Umbilical cord (tissue), 2 donors: ENCODE measurements at places on chromosomes 5 and 9. TPM values are rescaled to one million over a fixed set of nuclear protein-coding genes. Genes with fewer than 3 reads are reported as not detected.

DNA sequence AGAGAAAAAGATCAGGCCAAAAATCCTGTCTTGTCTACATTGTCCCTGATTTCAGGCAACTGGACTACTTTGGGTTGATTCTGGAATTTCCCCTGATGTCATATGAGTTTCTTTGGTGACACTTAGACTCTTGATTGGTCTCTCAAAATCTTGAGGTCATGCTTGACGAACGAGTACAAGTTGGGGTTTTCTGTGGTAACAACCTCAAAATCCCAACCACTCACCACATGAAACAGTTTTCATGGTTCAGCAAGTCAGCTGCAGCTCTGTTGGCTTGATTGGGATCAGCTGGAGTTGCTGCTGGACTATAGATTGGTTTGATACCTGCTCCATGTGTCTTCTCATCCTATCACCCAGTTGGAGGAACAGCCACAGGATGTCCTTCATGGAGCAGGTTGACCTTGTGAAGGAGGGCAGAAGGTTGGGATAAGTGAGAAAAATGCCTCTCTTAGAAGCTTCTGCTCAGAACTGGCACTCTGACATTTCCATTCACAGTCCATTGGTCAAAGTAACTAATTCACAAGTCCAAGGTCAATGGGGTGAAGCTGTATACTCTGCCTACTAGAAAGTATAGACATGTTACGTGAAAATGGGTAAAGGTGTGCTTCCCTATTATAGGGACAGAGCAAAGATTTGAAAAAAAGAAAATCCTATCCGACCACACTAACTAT is 284.5 kb downstream of the SH3GL2 start:
- no peak for DNase-seq

DNA sequence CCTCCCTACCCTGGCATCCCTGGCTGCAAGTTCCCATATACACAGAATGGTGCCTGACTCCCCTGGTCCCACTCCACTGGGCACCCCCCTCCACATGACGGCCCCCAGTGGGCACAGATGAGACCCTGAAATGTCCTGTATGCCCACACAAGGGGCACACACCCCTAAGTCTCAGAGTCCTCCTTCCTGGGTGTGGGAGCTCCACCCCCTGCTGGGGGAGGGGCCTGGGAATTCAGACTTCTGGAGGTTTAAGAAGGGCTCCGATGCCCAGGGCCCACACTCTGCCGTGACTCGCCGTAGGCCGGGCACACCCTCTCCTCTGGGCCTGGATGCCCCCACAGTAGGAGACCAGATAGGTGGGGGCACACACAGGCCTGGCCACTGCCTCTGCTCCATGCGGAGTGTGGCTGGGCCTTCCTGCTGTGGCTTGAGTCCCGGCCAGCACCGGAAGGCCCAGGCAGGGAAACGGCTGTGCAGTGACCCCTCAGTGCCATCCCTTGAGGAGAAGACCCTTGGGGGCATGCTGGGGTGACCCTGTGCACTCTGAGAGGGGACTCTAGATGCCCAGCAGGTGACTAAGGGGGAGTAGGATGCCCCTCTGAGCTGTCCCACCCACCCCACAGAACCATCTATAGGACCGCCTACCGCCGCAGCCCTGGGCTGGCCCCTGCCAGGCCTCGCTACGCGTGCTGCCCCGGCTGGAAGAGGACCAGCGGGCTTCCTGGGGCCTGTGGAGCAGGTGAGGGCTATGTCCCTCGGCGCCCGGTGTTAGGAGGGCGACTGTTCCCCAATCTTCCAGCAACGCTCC is 6.5 kb downstream of the EGFL7 start:
- no peak for DNase-seq

DNA sequence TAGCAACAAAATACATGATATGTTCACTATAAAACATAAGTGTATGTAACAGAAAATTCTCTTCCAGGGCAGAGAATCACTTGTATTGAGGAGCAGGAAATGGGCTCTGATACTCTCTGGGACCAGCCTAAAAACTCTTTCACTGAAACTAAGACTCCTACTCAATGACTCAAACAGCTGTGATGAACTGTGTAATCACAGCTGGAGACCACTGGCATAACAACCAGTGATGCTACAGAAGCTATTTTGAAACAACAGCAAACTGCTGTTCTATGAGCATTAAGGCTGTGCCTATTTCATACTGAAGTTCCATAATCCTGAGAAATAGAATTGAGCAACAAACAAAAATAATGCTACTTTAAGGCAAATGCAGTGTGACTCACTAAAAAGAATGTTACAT is 594.0 kb downstream of the HINT1 start:
- peak; percentile 33 for DNase-seq

TNFSF8 gene
- 5.3 TPM for total RNA-seq

CKMT2 gene
- 0.48 TPM for total RNA-seq

DNA sequence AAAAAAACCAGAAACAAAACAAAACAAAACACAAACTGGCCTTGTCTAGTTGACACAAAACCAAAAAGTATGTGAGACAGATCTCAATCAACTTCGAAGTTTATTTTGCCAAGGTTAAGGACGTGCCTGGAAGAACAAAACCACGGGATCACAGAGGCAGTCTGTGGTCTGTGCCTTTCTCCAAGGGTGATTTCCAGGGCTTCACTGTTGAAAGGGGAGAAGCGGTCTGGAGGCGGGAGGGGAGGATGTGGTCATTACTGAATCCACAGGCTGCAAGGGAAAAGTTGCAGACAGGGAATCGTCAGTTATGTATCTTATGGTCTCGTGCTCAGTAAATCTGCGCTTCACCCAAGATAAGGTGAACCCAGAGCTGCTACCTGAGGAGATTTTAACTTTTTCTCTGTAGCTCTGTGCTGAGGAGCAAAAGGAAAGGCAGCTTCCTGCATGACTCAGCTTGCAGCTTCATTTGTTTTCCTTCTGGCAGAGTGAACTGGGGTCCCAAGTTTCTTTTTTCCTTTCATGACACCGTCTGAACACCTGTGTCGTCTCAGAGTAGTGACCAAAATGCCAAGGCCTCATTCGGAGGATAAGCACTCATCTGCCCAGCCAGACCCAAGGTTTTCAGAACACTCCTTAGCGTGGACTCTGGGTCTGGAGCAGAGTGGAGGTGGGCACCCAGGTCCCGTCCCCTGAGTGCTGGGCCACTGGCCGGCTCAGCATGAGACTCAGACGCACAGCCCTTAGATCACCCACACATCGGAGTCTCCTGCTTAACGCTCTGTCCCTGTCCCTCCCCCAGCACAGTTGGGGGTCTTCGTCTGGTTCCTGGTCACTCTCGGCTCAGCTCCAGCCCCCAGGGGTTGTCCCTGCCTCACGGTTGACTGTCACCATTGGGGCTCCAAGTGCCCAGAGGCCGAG is 25.9 kb downstream of the ROPN1L start:
- DNase-seq: peak; percentile 70

DNA sequence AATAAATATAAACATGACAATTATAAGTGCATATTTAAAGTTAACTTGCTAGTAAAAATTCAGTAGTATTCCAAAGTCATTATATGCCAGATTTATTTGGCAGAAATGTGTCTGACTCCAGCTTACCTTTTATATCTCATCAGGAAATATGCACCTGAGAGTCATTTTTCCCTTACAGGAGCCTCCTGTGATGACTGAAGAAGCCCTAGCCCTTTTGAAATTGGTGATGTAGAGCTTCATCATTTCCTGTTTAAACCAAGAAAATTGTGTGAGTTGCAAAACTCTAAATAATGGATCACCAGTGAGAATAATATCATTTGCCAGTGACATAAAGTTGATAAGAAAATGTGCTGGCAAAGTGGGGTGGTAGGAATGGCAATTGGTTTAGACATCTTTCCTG is 42.1 kb upstream of the CTNND2 start:
- no peak for DNase-seq

PTGES gene
- 50.8 TPM for total RNA-seq
